ENCODE measurements at places on chromosomes 12 and 14. TPM values are rescaled to one million over a fixed set of nuclear protein-coding genes. Genes with fewer than 3 reads are reported as not detected.

Gene OTX2
- total RNA-seq = not detected

Gene ADSS1
- 49.3 TPM for total RNA-seq

Gene EPYC
- not detected for total RNA-seq

Gene OVCH1
- not detected for total RNA-seq

Gene RDH16
- 0.52 TPM for total RNA-seq

Gene CDKN3
- 2.1 TPM for total RNA-seq

Gene DLK1
- 7.0 TPM for total RNA-seq

Gene DDX47
- 36.3 TPM for total RNA-seq

Gene MIP
- not detected for total RNA-seq

Gene RALGAPA1
- 63.1 TPM for total RNA-seq

Gene PXN
- 119 TPM for total RNA-seq

Gene TNFAIP2
- total RNA-seq = 133 TPM

Gene SLC39A2
- not detected for total RNA-seq

Gene CCDC91
- 27.5 TPM for total RNA-seq

Gene KLRB1
- 6.4 TPM for total RNA-seq

Gene LAG3
- 1.4 TPM for total RNA-seq

Gene RERG
- 5.9 TPM for total RNA-seq

Gene AHNAK2
- 16.0 TPM for total RNA-seq

Gene JPH4
- 1.2 TPM for total RNA-seq

Gene RERGL
- 3.3 TPM for total RNA-seq

Gene ACSM4
- total RNA-seq = not detected

Gene DPF3
- total RNA-seq = 4.5 TPM

Gene DDIT3
- 24.6 TPM for total RNA-seq

Gene AKAP6
- 40.1 TPM for total RNA-seq

Gene PTCSC3
- total RNA-seq = not detected

Gene SLC25A21
- total RNA-seq = 1.6 TPM

Gene PDE3A
- 8.5 TPM for total RNA-seq

Gene SPTB
- 3.1 TPM for total RNA-seq

Measured in mucosa of gallbladder (tissue), 1 donor.